Esophagus squamous epithelium (tissue), 5 donors: ENCODE measurements at places on chromosomes 7 and 10.

- DNase-seq: no peak
These were observed 31.7 kb upstream of the OPALIN start for GRCh38 chr10:96390460-96390864.

DNA sequence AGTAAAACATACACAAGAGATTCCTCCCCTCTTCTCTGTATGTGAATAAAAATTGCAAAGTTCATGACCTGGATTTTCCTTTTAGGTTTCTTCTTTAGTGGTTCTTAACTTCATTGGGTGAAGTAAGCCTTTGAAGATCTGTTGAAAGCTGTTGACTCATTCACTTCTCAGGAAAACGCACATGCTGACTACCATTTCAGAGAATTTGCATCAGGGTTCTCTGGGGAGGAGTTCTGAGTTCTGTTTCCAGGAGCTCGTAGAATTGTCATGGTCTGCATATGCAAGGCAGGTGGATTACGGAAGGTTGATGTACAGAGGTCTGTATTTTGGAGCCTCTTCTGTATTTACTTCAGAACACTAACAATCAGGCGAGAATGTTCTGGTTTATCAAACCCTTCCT is 962 bp upstream of the SLC26A4 start:
- DNase-seq: no peak

- no peak for DNase-seq
These were observed 568 bp downstream of the MGAM2 start for GRCh38 chr7:142112086-142112485.

DNA sequence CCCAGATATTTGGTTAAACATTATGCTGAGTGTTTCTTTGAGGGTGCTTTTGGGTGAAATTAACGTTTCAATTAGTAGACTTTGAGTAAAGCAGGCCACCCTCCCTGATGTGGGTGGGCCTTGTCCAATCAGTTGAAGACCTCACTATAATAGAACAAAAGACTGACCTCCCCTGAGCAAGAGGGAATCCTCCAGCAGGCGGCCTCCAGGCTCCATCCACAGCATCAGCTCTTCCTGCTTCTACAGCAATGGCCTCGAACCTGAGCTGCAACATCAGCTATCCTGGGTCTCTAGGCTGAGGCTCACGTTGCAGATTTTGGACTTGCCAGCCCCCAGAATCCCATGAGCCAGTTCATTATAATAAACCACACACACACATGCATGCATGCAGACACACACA is 104.2 kb downstream of the PFKFB3 start:
- DNase-seq: no peak

- no peak for DNase-seq
These were observed 396.5 kb upstream of the VWC2 start for GRCh38 chr7:49376817-49377375.

- DNase-seq: no peak
These were observed 125.9 kb downstream of the HIPK2 start for GRCh38 chr7:139651914-139652313.

DNA sequence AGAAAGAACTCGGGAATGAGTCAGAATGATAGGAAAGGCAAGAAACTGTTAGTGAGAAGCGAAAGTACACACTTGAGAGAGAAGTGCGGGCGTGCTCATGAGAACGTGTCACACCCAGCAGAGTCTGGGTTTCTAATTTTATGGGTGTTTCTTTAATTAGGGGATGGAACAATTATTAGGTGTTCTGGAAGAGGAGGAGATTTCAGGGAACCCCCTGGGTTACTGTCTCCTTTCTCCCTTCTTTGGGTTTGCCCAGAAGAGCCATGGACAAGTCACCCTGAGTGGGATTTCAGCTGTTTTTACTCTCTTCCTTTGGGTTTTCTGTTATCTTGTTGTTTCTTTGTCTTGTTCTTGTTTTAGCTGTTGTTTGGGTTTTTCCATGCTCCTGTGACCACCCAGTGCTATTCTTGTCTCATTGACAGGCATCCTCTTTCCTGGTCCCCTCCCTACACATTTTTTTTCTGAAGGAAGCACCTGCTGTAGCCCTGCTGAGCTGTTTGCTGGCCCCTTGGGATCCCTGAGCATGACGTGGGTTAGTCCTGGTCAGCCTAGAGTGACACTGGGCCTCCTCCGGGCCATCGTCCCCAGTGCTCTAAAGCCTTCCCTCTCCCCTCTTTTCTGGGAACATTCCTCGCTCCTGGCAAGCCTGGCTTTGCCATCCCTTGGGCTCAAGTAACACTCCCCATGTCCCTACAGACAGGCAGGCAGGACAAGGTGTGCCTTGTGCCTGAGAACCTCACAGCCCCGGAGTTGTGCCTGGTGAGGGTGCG is 3.5 kb downstream of the SH2D4B start:
- no peak for DNase-seq

GRCh38 chr10:104143829-104144228 is 21.9 kb downstream of the SFR1 start:
- DNase-seq: no peak

GRCh38 chr7:158021836-158022235 is 565.8 kb downstream of the PTPRN2 start:
- DNase-seq: no peak

- no peak for DNase-seq
These were observed 88.1 kb upstream of the PDCD4 start for GRCh38 chr10:110783509-110784107.

DNA sequence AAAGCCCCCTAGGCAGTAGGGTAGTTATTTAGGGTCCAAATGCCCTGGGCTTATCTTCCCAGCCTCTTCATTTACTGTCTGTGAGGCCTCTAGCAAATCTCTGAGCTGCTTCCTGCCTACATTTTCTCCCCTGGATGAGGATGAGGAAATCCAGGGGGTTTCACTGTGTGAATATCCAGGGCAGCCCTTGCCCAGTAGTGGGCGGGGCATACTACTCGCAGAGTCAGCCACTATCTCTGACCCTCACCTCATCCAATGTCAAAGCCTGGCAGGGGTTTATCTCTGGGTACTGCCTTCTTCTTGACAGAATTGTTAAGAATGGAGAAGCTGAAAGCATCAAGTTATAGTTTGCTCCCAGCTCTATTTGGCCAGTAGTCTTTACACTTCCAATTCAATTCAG is 48.9 kb downstream of the CUZD1 start:
- DNase-seq: no peak

DNA sequence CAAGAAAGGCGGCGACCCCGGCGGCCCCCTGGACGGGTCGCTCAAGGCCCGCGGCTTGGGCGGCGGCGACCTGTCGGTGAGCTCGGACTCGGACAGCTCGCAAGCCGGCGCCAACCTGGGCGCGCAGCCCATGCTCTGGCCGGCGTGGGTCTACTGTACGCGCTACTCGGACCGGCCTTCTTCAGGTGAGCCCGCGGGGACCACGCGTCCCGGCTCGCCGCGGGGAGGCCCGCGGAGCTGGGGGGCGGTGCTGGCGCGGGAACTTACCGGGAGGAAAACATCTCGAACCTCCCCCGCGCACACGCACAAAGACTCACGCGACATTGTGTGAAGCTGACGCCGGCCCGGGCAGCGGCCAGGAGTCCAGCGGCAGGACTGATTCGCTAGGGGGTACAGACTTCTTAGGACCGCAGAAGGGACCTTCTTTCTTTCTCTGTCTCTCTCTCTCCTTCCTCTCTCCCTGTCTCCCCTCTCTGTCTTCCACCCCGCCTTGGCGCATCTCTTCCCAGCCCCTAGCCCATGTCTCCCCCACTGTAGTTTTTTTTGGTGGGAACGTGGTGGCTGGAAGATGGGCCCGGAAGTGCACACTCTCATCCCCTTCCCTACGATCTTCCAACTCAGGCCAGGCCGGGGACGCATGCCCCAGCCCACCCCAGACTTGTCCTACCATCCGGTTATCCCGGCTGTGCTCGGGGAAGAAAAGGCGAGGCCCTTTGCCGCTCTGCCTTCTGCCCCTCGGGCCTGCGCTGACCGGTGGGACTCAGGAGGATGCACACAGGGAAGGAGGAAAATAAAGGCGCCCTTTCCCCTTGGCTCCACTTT is 1.2 kb downstream of the EN2 start:
- no peak for DNase-seq

GRCh38 chr7:130153211-130153908 is 51.8 kb downstream of the TMEM209 start:
- DNase-seq: no peak

DNA sequence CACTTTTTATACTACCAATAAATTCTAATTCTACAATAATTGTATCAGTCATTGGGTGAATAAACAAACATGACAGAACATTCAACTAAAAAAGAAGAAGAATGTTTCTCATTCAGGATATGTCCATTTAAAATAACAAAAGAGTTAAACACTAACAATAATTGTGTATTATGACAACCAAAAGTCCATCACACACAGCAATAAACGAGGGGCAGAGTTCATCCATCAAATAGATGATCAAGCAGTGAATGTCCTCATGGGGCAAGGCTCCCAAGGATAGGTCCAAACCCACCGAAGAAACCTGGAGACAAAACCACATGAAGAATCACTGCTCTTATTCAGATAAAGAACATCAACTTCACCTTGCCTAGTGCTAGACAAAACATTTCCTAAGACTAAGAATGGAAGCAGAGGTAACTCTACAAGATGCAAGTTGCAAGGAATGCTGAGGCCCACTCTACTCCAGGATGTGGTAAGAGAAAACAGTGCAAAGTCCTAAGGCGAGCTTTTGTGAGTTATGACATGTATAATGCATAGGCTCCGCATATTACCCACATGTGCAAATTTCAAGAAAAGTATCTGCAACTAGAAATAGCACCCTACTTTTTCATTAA is 115.1 kb downstream of the PARD3 start:
- DNase-seq: no peak

DNA sequence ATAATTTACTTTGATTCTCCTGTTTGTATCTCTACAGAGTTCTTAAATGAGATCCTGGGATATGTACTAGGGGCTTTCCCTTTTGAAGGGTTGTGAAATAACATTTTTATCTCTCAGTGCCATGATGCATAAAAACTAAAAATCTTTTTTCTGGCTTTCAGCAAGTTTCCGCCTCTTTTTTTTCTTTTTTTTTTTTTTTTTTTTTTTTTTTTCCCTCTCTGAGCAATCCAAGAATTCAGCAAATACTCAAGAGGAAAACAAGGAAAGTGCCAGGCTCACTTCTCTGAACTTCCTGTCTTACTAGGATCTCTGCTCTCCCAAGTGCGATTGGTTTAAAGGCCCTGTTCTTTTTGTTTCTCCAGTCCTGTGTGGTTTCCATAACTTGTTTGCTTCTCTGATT is 79.9 kb downstream of the HYCC1 start:
- no peak for DNase-seq

GRCh38 chr7:30841801-30842541 is 69.7 kb upstream of the AQP1 start:
- no peak for DNase-seq

DNA sequence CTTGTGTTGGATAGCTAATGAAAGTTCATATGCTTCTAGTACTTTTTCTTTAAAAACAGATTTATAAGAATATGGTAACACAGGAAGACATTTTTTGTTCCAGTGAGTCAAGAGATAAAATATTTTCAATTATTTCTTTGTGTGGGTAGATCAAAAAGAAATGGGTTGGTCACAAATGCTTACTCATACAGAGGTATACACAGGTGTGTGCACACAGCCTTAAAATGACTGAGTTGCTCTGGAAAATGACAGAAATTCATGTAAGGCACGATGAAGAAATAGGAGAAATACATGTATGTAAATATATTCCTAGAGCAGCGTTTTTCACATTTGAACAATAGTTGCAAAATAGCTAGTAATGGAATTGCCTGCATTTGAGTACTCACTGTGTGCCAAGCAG is 66.0 kb downstream of the ST7 start:
- DNase-seq: no peak

- no peak for DNase-seq
These were observed 229.3 kb downstream of the GPR37 start for GRCh38 chr7:124536156-124536762.

- no peak for DNase-seq
These were observed 46.3 kb downstream of the HTRA1 start for GRCh38 chr10:122507616-122508015.

GRCh38 chr10:60877777-60878120 is 66.2 kb downstream of the RHOBTB1 start:
- no peak for DNase-seq

- no peak for DNase-seq
These were observed 2.2 kb downstream of the STOX1 start for GRCh38 chr10:68829521-68829920.

DNA sequence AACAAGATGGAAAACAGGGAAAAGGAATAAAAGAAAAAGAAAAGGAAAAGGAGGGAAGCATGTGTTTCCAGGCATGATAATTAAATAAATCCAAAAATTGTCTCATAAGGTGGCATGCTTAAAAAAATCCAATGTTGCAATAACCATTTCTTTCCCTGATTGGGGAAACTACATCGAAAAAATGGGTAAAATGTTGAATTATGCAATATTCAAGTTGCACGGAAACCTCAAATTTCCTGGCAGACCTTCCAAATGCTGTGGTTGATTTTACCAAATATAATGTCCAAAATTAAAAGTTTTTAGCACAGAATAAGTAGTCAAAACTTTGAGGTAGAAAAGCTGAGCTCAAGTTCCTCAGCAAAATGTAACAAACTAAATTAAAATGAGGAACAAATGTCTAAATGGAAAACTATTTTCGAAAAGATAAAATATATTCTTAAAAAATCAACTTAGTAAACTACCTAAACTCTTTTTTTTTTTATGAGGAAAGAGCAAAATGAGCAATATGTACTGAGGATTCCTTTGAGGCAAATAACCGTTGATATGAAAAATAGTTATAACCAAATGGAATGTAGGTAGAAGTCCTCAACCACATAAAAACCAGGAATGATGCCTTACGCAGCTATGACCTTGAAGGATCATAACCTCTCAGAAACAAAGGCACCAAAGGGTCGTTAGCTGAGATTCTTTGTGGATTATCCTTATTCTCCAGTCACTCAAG is 52.6 kb downstream of the MACC1 start:
- no peak for DNase-seq

DNA sequence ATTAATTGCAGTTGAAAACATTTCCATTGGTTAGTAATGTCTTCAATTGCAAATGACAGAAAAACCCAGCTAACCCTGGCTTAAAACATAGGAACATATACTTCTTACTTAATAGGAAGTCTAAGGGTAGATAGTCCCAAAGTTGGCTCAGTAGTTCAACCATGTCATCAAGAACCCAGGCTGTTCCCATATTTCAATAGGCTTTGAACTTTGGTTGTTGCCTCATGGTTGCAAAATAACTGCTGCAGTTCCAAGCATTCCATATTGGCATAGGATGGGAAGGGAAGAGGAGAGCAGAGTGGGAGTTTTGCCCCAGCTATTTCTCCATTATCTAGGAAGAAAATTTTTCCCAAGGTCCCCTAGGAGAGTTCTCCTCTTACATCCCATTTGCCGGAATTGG is 81.4 kb upstream of the EEPD1 start:
- DNase-seq: no peak

- DNase-seq: no peak
These were observed 45.4 kb downstream of the CALML3 start for GRCh38 chr10:5570007-5570655.
